Caudate nucleus (tissue), 63 donors: ENCODE measurements at places on chromosomes 5 and 9.

DNA sequence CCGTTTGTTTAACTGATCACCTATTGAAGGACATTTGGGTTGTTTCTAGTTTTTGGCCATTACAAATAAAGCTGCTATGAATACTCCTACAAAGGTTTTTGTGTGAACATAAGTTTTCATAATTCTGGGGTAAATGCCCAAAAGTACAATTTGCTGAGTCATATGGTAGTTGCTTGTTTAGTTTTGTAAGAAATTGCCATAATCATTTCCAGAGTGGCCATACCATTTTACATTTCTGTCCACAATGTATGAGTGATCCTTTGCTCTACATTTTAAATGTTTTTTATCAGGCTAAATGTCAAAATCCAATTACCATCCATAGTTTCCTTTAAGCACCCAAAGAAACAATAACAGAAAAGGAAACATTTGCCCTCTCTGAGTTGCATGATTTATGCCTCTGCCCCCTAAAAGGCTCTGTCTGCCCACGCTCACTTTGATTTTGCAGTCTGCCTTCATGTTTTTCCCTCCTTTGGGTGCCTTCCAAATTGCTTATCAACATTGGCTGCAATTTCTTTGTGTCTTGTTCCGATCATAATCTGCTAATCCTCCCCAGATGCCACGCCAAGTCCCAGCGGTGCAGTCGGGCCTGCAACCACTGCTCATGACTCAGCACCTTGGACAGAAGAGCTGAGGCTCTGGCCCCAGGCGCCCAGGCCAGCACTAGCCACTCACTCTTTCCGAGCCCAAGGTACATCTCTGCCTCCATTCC lies 339.2 kb downstream of the PIK3R1 start:
- DNase-seq: no peak

DNA sequence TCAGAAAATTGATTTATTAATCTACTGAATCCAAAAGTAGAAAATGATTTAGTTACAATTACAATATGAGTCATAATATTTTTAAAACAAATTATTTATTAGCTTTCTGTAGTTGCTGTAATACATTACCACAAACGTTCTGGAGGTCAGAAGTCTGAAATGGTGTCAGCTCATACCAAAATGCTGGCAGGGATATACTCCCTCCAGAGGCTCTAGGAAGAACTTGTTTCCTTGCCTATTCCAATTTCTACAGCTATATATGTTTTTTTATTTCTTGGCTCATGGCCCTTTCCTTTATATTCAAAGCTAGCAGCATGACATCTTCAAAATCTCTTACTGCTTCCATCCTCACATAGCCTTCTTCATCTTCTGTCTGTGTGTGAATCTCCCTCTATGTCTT lies 667.9 kb upstream of the ITGA1 start:
- DNase-seq: no peak

DNA sequence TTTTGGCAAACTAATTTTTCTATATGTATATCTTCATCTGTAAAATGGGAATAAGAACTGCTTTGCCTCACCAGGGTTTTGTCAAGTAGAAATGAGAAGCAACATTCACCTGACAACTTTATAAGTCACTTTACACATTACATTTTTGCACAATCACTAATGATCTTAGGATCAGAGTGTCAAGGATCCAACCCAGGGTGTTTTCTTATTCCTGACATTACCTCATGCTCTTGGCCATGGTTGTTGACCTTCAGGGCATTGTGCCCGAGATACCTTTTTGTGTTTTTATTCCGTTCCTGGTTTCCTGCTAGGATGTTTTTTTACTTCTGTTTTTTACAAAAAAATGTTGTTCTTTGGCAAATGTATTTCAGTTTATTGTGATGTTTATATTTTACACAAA lies 22.2 kb upstream of the RASA1 start:
- DNase-seq: no peak

DNA sequence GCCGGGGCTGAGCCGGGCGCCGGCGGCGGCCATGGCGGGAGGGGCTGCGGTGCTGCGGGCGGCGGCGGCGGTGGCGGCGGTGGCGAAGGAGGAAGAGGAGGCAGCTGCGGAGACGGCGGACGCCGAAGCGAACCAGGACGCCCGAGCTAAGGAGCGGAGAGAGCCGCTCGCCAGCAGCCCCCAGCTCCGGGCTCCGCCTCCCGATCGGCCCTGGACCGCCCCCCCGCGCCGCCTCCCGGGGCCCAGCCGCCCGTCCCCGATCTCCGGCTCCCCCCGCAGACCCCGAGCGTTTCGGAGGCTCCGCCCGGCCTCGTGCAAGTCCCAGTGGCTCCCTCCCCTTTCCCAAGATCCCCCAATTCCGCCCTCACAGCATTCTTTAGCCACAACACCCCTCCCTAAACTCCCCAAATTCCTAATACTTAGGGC lies at the start of gene ASTN2:
ASTN2 (minus strand) TSS at position 152 of the 426 bp plus-strand sequence; CDS start at position 33, 119 bp downstream.
- peak; percentile 43 for DNase-seq

- no peak for DNase-seq
Observed at GRCh38 chr5:168086746-168087145, 204.7 kb upstream of the WWC1 start.

GRCh38 chr5:14451871-14452270 lies 129.7 kb upstream of the OTULINL start:
- DNase-seq: no peak

GRCh38 chr5:54516051-54516655 lies 1.4 kb upstream of the SNX18 start:
- DNase-seq: no peak

DNA sequence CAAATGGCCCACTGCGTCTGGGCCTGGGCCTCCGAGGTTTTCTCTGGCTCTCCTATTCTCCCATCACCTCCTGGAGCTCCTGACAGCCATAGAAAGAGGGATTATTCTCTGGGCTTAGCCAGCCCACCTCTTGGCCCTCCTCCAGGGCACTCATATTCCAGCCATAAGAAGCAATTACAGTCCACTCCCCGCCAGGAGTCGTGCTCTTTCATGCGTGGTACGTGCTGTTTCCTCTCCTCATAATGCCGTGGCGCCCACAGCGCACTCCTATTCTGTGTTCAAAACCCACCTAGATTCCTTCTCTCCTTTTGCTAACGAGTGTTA lies 240.8 kb upstream of the ZNF462 start:
- DNase-seq: no peak

- DNase-seq: no peak
Observed at GRCh38 chr9:115439641-115440040, 321.7 kb upstream of the TNC start.

DNA sequence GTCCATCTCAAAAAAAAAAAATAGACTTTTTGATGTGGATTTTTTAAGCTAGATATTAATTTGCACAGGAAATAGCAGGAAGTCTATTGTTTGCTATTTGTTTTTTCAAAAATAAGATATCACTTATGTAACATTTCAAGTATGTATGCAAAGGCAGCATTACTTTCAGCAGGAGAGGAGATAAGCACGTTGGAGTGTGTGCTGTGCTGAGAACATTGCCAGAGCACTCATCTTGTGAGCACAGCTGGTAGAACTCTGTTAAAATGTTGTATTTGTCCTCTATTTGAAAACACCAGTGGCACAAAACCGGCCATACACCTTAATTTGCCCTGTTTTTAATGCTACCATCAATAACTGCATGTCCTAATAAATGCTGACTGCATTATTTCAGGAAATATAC lies 1061.9 kb upstream of the CDH18 start:
- DNase-seq: no peak

DNA sequence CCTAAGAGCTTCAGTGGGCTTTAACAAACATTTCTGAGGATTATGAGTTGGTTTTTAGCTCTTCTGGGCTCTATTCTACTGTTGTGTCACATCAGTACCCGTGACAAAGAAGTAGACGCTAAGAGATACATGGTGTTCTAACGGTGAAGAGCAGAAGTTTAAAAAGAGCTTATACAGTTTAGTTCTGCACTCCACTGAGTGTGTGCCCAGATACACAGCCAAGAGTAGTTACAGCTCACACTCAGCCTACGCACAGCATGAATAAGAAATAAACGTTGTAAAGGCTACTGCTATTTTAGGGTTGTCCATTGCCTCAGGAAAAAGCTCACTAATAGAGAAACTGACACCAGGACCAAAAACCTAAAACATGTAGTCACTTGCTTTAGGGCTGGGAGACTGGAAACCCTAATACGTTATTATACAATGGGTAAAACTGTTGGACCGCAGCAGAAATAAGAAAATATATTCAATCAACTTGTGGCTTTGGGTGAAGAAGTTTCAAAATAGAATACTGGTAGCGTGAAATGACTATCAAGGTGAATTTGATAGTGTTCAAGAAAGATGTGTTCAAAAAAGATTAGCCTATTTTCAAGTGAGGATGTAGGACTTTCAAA lies 34.7 kb downstream of the PSIP1 start:
- no peak for DNase-seq

DNA sequence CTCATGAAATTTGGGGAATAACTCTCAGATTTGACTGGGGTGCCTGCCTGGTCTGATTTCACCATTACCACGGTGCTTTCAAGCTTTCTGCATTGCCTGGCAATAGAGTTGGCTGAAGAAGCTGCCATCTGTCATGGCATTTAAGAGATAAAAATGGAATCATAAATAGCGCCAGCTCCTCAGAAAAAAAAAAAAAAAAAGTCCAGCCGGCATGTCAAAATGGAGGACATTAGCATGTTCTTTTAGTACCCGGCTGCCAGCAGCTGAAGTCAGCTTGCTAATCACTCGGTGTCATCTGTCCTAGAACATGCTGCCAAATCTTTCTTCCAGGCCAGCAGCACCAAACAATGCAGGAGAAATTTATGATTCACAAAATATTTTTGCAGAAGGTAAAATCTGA lies 57.7 kb upstream of the CER1 start:
- no peak for DNase-seq

DNA sequence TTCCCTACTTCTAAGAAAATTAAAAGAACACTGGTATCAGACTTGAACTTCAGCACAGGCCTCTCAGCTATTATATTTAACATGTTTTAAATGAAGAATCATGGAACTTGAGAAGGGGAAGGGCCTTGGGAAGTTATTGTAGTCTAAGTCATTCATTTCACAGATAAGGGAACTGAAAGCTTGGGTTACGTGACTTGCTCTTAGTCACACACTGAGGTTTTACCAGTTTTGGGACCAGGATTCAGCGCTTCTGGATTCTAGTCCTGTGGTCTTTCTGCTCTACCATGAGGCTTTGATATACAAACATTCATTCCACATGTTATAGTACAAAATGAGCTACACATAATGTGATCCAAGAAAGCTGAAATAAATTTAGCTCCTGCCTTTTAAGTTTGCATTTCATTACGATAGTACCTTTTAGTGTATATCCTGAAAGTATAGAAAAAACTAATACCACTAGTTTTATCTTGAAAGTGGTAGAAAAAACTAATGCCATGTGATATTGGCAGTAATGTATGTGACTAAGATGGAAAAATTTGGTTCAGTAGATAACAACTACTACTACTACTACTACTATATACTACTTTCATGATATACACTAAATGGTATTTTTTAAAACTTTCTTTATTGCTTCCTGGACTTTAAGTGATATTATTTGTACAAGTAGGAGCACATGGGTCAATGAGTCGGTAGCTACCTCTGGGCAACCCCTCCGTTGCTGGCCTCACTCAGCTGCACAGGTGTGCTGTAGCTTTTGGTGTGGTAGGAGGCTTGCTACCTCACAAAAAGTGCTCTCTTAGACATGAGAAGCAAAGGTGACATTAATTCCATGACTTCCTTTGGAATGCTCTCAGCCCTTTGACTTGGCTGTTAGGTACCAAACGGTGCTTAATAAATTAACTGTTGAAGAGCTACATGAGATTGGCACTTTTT lies 40.7 kb downstream of the F2RL2 start:
- DNase-seq: no peak

- DNase-seq: no peak
Observed at GRCh38 chr9:133731876-133732638, 6.1 kb downstream of the SARDH start.

DNA sequence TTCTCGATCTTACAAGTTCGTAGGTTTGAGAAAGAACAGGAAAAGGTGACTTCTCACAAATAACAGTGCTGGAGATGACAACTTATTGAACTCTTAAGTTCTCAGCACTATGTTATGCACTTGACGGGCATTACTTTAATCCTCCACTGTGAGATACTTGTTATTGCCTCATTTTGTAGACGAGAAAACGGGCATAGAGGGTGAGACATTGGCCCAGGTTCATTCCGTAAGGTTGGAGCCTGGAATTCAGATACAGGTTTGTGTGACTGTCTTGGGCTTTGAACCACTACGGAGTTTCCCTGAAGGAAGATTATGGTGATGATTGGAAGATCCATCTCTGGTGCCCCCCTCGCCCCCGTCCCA lies 657 bp downstream of the MAT2B start:
- no peak for DNase-seq

- DNase-seq: no peak
Observed at GRCh38 chr9:11868795-11869194, 824.4 kb upstream of the TYRP1 start.

DNA sequence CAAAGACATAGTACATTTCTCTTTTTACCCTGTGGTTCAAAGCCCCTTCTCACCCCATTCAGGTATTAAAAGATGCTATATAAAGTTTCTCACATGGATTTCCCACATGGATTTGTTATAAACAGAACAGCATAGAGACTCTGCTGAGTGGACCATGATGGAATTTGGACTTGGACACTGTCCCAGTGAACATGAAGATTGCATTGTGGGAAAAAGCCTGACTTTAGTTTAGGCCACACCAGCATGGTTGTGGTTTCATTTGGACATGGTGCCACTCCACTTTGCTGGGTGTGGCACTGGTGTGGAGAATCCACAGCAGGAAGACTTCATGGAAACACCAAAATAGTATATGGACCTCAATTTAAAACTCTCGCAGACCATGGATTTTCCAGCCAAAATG lies 124.6 kb downstream of the ARHGAP26 start:
- DNase-seq: no peak

DNA sequence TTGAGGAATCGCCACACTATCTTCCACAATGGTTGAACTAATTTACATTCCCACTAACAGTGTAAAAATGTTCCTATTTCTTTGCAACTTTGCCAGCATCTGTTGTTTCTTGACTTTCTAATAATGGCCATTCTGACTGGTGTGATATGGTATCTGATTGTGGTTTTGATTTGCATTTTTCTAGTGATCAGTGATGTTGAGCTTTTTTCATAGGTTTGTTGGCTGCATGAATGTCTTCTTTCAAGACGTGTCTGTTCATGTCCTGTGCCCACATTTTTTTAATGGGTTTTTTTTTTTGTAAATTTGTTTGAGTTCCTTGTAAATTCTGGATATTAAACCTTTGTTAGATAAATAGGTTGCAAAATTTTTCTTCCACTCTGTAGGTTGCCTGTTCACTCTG lies 615.9 kb downstream of the SEMA5A start:
- no peak for DNase-seq

- no peak for DNase-seq
Observed at GRCh38 chr9:91465420-91465819, 41.8 kb upstream of the NFIL3 start.

- no peak for DNase-seq
Observed at GRCh38 chr5:181234455-181235306, 9.0 kb downstream of the RACK1 start.
